ENCODE measurements at places on chromosomes 12 and 14. TPM values are rescaled to one million over a fixed set of nuclear protein-coding genes. Genes with fewer than 3 reads are reported as not detected.
A peak's percentile ranks its signal among the peaks of the same experiment; 100 is the strongest.

The HCAR1 gene
- 0.07 TPM for total RNA-seq

DNA sequence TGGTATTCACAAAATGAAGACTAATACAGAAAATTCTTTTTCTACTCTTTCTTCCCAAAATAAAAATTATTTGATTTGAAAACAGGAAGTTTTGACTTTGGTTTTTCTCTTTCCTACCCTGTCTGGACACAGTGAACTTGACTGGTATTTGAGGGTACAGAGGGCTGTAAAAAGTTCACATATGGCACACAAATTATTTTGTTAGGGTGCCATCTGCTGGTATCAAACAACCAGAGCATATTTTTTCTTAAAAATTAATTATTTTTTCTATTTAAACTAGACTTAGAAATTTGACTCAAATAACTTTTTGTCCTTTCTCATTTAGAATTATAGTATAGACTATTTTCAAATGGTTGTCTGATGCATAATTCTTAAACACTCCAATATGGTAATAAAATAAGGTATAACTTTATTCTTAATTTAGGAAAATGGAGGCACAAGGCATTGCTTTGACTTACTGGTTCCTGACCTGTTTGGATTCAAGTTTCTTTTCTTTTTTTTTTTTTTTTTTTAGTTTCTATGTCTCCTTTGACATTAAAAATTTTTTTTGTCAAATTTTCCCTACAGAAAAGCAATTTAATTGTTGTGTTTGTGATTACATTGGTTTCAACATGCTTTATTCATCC lies 390.6 kb downstream of the PRKD1 start:
- no peak for DNase-seq

GRCh38 chr12:46891306-46891705 lies 65.5 kb upstream of the SLC38A4 start:
- no peak for DNase-seq

DNA sequence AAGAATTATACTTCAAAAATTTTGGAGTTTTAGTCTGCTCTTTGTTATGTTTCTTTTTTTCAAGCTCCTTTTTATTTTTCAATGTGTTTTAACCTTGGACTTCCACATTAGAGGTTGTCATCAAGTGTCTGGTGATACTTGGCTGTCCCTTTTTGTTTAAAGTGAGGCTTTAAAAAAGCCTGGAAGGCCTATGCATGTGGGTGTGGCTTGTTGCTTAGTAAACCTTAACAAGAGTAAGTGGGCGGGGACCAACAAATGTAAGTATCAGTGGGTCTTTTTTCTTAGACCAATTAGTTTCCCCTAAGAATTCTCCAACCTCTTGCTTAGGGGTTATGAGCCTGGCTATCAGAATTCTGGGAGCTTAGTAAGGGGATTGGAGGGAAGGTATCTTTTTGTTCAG lies 26.4 kb downstream of the HCFC2 start:
- DNase-seq, result no peak

- DNase-seq, result peak; percentile 39
These were observed 521.0 kb upstream of the ATP2B1 start for GRCh38 chr12:90229407-90230170.

The ACSM4 gene
- not detected for total RNA-seq

The BEGAIN gene
- total RNA-seq, result 2.7 TPM

Measured in H9 (cell line).